ENCODE measurements at places on chromosomes 7 and 10.

GRCh38 chr10:125232841-125233240 lies 72.5 kb upstream of the CTBP2 start:
- no peak for DNase-seq

- DNase-seq = no peak
Observed at GRCh38 chr7:116239020-116239419, 28.7 kb downstream of the TES start.

DNA sequence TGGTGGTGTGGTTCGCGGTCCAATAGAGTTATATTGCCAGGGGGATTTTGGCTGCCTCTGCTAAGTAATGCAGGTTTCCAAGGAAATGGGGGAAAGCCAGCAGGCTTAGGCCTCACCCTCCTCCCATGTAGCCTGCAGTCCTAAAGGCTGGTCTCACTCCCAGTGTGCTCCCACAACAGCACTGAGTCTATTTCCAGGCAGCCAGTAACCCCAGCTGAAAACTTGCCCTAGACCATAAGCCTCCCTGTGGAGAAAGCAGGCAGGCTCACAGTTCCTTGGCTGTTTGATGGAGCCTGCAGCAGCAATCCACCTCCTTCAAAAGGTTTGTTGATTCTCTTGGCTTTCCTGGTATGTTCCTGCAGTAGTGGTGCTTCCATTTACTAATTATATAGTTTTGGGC lies 220.0 kb upstream of the ZNF804B start:
- no peak for DNase-seq

- DNase-seq = no peak
Observed at GRCh38 chr7:129816742-129817141, 136.0 kb downstream of the UBE2H start.

DNA sequence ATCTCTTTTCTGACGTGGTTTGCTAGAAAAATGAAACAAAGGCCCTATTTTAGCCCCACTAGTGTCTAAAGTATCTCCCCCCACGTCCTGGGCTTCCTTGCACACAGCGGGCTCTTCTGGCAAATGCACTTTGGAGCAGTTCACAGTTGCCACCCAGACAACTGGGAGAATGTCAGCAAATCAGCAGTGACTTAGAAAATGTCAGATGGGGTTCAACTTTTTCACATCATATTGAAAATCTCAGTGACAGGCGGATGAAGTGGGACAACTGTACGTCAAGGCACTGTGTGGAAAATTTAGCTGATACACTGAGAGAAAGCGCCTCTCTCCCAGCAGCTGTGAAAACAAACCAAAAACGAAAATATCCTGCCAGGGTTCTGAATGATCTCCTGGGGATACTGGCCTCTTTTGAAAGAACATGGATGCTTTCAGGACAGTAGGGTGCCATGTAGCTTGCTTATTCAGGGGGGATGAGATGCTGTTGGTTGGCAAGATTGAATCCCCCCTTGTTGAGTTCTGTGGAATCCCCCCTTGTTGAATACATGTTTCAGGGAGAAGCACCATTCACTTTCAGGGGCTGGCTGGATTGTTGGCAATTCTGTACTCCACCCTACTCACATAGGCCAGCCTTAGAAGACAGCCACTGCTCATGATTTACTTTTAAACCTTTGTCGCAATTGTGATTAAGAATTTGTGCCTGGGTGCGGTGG lies 372.8 kb upstream of the CELF2 start:
- no peak for DNase-seq

GRCh38 chr7:36484265-36484664 lies 94.6 kb downstream of the ANLN start:
- no peak for DNase-seq

DNA sequence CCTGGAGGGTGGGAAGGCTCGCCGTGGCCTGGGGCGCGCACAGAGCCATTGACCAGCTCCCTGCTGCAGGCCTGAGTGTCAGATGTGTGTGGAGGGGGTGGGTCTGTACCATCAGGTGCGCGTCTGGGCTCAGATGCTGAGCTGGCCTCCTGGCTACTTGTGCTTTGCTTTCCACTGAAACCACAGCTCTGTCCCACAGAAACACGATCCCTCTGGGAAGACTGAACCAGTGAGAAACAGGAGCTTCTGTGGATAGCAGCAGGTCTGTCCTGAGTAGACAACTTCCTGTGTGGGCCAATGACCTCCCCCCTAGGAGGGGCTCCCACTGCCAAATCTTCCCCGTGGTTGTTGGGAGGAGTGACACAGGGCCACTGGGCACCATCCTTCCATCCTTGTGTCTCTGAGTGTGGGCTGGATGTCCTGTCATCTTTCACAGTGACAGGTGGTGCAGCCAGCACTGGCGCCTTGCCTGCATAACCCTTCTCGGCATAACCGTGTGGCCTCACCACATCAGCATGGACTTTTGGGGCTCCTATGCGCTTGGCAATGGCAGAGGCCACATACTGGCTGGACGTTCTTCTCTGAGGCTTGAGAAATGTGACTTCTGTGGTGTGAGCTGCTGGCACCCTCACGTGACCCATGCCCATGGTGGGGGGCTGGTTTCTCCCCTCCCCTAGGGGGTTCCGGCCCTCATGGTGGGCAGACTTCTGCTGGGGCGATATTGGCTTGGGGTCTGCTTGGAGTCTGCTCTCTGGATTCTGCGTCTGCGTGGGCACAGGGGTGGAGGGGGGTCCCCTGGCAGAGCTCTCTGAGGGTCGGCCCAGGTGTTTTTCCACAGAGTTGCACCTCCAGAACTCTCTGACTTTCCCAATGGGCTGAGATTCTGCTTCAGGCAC lies 245.5 kb upstream of the GRB10 start:
- DNase-seq = no peak

DNA sequence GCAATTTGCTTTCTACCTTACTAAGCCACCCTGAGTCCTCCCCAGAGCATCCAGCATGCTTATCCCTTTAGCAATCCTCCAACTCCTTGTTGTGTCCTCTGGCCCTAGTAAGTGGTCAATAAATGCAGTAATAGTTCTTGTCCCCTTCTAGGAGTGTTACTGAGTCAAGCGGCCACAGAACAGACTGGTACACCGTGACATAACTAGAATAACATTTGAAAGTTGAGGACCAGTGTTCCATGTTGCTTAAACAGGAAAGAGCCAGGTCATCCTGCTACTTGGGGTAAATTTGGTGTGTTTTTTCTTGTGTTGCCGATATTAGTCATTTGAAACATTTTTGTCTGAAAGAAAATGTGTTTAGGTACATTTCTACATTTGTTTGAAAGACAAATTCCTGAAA lies 4.8 kb upstream of the CDK6 start:
- no peak for DNase-seq

DNA sequence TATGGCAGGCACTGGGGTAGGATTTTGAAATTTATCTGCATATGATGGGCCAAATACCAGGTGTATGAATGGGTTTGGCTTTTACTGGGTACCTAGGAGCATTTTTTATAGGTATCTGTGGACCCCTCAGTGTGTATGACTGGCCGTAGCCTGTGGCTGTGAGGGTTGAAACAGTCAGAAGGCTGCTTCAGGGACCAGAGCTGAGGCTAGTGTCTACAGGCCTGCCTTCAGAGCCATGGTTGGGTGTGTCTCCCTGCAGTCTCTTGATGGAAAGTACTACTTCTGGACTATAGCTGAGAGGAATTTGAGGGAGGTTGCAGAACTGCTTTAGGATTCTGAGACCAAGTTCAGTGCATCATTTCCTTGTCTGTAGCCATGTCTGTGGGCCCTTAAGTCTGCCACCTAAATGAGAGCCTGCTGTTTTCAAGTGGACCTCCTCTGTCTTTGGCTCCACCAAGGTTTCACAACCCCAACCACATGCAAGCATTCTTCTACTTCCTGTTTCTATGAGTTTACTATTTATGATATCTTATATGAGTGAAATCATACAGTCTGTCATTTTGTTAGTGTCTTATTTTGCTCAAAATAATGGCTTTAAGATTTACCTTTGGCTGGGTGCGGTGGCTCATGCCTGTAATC lies 19.9 kb upstream of the ZNF138 start:
- DNase-seq = no peak

DNA sequence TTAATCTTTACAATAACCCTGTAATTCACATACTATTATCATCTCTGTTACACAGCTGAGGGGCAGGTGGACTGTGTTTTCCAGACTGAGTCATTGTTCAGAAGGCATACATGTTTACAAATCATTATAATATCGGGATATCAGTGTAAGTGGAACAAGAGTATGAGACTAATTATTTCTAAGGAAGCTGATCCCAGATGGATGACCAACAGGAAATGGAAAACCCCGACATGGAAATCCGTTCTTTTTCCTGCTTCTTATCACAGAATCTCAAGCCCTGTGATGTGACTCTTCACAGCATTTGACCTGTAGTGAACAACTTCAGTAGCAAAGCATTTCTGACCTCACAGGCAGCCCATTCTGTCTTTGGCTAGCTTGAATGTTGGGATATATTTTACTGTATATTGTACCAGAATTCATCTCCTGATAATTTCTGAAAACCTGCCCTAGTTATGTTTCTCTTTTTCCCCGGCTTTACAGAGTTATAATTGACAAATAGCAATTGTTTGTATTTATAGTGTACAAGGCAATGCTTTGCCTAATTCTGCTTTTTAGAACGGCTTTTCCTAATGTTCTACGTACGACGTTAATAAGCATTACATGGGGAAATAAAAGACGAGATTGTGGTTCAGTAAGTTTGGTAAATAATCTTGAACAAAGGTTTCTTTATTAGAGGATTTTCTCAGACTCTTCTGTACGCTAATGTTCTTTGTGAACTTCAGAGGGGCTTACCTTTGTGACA lies 78.6 kb upstream of the SYPL1 start:
- DNase-seq = no peak

DNA sequence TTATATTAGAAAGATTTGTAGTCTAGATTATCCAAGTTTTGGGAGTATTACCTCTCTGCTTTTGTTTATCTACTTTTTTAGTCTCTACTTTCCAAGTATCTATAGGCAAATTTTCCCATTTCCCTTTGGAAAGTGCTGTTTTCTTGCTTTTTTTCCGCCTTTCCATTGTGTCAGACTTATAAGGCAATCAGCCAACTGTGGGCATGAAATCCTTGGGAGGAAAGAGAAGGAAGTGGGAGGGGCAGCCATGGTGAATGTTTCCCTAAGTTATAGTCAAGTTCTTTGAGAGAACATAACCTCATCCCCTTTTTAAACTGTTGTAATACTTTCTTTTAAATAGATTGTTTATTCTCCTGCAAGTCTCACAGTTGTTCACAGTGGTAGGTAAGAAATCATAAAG lies 52.6 kb downstream of the PTEN start:
- no peak for DNase-seq

- no peak for DNase-seq
Observed at GRCh38 chr10:110817614-110818013, 54.1 kb upstream of the PDCD4 start.

DNA sequence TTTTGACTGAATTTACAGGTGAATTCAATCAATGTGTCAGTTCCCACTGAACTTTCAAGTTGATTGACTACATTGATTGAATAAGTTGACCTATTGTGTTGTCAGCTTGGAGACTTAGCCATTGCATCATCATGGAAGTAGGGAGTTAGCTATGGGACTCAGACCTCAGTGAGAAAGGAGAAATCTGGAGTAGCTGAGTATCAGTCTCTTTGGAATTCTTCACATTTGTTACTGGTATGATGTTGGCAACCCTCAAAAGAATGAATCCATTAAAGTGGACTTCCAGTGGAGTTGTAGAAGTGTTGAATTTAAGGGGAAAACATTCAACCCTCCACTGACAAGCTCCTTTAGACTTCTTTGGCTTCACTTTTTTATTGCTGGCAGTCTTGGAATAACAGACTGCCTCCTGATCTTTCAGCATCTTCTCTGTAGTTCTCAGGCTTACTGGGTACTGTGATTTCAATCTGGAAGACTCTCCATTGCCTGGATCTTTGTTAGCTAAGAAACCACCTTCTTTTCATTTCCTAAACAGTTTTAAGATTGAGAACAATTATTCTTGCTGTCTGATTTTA lies 160.3 kb upstream of the NRP1 start:
- no peak for DNase-seq

DNA sequence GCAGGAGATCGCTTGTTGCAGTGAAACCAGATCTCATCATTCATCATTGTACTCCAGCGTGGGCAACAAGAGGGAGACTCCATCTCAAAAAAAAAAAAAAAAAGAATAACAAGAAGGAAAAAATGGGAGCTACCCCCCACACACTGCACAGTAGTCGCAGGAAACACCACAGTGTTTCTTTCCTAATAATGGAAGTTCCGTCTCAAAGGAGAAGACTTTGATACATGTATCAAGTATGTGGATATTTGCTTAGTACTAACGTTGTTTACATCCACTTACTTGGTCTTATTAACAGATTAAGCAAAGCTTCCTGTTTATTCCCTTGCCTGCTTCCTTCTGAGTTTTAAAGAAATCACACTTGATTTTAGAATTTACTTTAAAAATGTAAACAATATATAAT lies 22.2 kb downstream of the YAE1 start:
- DNase-seq = no peak

GRCh38 chr10:79266084-79266483 lies 81.2 kb upstream of the PPIF start:
- DNase-seq = no peak

- no peak for DNase-seq
Observed at GRCh38 chr7:33107136-33108066, 1.8 kb downstream of the RP9 start.

DNA sequence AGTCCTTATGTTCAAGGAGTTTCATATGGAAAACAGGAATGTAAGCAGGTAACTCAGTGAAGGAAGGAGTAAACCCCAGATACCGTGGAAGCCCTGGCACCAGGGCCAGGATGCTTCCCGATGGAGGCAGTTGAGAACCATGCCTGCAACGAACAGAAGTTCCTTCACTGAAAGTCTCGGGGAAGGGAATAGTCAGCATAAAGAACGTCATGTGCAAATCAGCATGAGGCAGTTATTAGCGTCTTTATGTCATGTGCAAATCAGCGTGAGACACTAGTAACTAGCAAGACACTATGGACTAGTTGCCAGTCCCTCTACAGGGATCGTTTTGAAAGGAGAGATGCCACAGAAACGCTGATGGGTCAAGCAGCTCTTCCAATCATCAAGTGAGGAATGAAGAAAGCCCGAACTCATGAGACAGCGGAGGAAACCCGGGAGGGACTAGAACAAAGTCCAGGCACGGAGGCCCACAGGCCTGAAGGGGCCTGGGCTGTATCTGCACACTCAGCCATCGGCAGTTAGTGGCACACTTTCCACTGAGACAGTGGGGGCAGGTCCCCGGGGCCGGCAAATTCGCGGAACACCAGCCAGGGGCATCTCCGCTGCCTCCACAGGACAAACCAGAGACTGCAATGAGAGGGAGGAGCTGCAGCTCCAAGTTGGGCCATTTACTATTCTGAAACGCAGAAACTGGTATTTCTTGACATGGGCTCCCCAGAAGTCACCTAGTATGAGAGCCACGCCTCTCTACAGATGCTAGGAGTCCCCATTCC lies 109.6 kb downstream of the SFMBT2 start:
- no peak for DNase-seq

- no peak for DNase-seq
Observed at GRCh38 chr10:71766717-71767419, 6.5 kb downstream of the VSIR start.

- no peak for DNase-seq
Observed at GRCh38 chr10:112801748-112802147, 148.3 kb upstream of the TCF7L2 start.

DNA sequence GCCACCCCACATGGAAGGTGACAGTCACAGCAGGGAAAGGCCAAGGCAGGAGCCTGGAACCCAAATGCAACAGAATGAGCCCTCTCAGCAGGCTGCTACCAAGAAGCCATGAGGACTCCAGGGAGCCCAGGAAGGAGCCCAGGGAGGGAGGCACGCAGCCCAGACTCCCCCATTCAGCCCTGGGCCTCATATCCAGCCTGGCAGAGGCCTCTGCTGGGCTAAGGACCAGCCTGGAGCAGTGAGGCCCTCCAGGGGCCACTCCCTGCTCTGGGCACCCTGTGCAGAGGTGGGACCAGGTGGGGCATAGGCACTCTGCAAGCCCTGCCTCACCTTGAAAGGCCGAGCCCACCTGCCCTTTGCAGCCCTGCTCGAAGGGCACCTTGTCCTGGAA lies 25.8 kb upstream of the ZNF488 start:
- no peak for DNase-seq

Data from stimulated activated CD8-positive, alpha-beta memory T cell treated with anti-CD3 and anti-CD28 coated beads, Interleukin-7, amount 100 ng/mL, for 48 hours (primary cell).